ENCODE measurements at places on chromosomes 7 and 10.

DNA sequence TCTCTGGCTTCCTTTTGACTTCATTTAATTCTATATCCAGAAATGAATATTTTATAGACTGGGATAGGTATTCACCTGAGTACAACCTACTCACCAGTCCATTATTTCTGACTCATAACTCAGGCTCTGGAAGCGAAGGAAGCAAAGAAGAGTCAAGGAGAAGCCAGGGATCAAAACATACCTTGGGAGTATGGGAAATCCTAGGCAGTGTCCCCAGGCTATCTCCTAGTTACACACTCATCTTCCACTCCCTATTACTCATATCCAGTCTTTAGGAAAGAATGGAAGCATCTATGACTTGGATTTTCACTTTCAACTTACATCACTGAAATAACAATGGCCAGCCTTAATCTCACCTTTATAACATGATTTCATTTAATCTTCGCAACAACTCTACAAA is 40.9 kb upstream of the ELAPOR2 start:
- no peak for DNase-seq

GRCh38 chr7:134045716-134046115 is 81.4 kb upstream of the LRGUK start:
- DNase-seq = no peak

GRCh38 chr10:75265856-75266255 is 30.1 kb upstream of the COMTD1 start:
- no peak for DNase-seq

DNA sequence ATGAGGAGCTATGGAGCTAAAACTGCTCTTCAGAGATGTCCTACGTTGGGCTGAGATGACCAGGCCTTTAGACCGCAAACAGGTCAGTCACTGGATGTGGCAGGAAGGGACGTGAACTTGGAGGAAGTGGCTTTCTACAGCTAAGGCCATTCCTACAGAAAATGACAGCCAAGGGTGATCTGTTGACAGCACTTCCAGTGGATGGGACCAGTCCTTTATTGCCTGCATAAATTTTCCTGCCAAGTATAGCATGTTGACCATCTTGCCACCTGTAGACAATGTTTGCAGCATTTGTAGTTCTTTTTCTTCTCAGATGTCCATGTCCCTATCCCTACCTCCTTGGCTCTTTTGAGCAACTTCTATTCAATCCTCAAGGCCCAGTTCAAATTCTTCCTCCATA is 3.4 kb downstream of the LIPM start:
- DNase-seq = no peak

DNA sequence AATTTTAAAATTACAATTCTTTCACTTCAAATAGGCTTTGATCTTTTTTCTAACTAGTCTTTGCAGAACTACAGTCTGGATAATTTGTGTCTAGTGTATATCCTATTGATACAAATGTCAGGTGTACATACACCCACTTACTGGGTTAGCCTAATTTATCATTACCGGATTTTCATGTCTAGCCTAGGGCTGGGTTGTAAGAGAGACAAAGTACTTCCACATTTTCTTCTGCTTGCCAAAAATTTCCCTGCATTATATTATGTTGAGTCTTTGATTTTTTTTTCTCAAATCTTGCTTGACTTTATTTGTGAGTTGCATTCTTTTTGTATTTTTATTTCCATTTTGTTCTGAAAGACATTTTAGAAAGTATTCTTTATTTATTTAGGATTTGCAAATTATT is 284.8 kb upstream of the FZD8 start:
- no peak for DNase-seq

GRCh38 chr7:130622866-130623265 is 45.7 kb downstream of the COPG2 start:
- no peak for DNase-seq

GRCh38 chr10:101653536-101653935 is 41.4 kb downstream of the FBXW4 start:
- no peak for DNase-seq
